ENCODE measurements at places on chromosomes 3 and 15.

GRCh38 chr15:69748131-69748530 lies 295.5 kb downstream of the RPLP1 start:
- no peak for DNase-seq

GRCh38 chr15:68232937-68233336 lies 3.4 kb upstream of the CLN6 start:
- DNase-seq: no peak

- no peak for DNase-seq
Observed at GRCh38 chr15:63256433-63257274, 20.8 kb upstream of the APH1B start.

DNA sequence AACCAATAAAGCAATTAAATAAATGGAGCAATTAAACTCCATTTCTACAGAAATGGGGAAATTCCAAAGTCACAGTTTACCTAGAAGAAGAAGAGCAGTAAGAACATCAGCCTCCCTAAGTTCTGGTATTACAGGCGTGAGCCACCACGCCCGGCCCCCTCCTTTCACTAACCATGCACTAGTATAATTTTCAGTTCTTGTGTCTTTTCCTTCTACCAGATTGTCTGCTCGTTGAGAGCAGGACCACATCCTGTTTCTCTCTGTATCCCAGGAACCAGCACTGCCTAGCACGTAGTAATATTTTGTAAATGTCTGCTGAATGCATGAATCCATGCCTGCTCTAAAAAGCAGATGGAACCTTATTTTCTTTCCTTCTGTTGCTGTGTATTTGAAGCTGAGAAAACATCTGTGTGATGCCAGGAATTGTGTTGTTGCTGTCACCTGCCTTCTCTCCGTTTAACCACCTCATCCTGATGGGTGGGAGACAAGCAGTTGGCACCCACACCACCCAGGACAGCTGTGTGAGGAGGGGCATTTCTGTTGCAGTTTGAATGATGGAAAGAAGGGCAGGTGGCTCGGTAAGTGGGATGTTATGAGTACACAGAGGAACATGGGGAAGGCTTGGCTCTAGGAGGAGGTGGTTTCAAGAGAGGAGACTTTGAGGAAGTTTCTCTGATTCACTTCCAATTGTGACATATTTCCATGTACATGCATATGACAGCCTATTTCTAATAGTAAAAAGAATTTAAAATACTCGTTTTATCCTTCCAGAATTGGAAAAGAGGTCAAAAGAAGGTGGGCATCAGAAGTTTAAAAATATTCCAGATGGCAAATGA lies 30.1 kb downstream of the PXYLP1 start:
- DNase-seq: no peak

DNA sequence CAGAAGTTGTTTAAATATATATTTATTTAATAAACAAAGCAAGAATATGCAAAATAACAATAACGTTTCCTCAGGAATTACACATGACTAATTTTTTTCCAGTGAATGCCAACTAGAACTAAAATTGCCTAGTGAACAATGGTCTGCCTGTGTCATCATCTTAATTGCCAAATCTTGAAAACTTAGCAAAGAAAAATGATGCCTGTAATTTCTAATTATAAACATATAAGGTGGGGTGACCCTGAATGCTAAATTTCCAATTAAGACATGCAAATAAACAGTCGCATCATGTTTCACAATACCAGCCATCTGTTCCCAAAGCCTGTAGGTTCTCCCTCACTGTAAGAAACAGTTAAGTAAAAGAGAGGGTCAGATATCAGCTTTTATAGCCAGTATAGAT lies 67.6 kb upstream of the PLCL2 start:
- DNase-seq: no peak

GRCh38 chr3:155370198-155370597 lies 76.7 kb upstream of the STRIT1 start:
- no peak for DNase-seq

DNA sequence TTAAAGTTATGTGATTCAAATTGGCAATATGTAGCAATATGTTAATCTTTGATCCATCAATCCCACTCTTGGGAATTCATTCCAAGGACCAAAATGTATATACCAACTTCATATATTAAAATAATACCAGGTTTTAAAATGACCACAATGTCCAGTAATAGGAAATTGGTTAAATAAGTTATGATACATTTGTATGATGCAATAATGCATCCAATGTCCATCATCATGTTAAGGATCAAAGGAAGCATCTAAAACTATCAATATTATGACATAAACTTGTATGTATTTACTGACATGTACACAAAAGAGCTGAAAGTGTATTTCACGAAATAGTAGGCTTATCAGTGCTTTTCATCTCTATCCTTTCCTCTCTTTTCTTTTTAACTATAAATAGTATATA lies 406.0 kb downstream of the RSL24D1 start:
- no peak for DNase-seq
